ENCODE measurements at places on chromosomes 5 and 9.

GRCh38 chr5:110865400-110866094 is 126.7 kb downstream of the SLC25A46 start:
- DNase-seq: no peak

DNA sequence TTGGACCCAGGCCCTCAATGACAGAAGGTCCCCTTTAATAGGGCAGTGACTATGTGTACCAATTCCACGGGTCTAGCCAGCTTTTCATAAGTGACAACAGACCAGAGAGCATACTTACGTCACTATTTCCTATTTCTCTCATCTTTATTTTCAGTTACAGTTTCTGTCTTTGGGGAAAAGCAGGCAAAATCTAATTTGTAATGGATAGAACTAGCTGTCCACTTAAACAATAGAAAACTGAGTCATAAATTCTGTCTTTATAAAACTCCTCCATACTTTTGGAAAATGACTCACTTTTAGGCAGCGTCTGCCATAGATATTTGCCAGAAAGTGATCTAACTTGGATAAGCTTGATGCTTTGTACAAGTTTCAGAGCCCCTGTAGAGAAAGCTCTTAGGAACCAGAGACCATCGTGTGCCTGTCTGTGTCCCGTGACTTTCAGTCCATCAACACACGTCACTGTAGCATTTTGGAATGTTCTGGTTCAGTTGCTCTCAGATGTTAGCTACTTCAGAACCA is 101.9 kb downstream of the F2RL2 start:
- no peak for DNase-seq

DNA sequence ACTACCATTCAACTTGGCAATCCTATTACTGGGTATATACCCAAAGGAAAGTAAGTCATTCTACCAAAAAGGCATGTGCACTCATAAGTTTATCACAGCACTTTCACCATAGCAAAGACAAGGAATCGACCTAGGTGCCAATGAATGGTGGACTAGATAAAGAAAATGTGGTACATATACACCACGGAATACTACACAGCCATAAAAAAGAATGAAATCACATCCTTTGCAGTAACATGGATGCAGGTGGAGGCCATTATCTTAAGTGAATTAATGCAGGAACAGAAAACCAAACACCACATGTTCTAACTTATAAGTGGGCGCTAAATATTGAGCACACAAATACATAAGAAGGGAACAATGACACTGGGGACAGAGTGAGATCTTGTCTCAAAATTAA is 65.8 kb upstream of the SUB1 start:
- DNase-seq: no peak

DNA sequence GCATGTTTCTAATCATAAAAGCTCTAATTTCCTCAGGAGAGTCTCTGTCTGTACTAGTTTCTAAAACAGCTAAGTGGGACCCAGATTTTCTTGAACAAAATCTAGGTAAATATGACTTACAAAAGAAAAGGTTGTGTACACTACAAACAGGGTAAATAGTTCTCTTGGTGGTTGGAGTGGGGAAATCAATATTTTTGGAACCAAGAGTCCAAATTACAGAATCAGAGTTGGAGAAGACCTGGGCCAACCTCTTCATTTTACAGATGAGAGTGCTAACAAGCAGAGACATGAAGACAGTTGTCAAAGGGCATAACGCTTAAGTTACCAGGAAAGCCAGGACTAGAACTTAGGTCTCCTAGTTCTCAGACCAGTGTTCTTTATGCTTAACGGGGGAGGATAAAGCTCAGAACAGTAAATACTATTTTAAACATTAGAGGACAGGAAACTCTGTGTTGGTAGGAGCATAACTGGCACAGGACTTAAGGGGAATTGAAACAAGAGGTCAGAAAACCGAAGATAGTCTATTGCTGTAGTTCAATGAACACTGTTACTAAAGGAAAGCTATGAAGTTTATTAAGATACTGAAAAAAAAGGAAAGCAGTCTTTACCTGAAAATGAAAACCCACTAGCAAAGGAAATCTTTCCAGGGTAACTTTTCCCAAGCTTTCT is 9.3 kb upstream of the GOLGA1 start:
- no peak for DNase-seq

GRCh38 chr5:146112476-146112875 is 7.1 kb upstream of the PLAC8L1 start:
- no peak for DNase-seq

DNA sequence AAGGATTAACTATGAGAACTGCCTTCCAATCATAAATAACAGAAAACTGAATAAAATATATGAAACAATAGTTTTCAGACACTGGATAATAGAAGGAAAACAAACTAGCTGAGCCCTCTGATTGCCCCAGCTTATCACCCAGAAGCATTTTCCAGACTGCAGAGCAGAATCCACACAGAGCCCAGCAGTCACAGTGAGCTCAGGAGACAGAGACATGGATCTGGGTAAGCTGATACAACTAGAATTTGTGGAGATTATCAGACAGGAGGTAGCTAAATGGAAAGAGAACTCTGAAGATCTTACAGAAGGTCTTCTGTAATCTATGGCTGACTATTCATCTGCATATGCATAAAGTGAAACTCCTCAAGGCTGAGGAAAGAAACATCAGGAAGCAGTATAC is 128.8 kb downstream of the NR2F1-AS1 start:
- DNase-seq: no peak

DNA sequence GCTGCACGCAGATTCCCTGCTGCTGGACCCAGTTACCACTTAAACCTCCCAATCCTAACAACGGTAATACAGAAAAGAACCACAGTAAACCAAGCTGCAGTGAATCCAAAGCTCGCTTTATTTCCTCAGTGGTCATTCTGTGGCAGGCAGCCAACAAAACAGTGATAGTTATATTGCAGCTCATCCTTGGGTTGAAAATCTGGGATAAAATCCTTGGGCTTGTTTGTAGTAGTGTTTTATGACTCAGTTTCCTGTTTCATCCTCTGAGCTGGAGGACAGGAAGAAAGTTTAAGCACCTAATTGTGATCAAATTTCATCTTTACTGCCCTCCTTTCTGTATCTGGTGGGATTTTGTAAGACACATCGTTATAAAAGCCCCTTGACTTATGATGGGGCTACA is 31.4 kb downstream of the HMGCR start:
- DNase-seq: no peak

DNA sequence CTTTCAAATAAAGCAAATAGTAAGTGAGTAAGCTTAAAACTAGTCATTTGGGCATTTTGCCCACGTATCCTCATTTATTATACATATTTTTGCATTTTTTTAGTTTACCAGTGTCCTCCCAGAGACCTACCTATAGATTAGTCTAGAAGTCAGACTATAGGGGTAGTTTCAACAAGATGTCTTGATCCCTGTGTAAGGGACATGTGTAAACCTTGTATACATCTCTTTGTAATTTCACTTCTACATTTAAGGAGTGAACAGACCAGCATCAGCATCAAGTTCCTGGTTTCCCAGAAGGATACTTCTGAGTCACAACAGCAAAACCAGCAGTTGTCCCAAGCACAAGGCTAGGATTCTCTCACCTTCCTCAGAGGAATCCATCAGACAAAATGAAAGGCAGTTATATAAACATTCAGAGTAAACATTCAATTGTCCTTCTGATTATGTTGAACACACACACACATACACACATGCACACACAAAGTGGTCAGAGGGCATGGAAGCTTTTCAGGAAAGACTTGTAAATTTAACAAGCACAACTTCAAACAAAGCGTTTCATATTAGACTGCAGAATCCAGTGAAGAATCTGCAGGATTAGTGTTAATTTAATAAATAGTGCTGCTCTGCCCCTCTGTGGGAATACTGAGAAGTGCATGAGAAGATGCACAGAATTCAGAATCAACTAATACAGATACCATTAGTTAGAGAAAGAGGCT is 55.4 kb downstream of the HINT1 start:
- DNase-seq: no peak

DNA sequence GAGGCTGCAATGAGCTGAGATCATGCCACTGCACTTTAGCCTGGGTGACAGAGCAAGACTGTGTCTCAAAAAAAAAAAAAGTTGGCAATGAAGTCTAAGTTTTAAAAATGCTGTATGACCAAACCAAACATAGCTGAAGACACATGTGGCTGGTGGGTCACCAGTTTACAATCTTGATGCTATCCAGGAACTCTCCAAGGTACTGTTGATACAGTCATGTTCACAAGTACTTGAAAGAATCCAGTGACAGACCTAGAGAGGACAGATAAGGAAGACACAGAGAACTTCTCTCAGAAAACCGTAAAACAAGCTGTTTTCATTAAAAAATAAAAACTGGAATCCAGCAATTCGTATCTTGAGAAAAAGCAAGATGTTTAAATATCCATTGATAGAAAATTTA is 95.7 kb downstream of the ACTBL2 start:
- no peak for DNase-seq

GRCh38 chr9:128551657-128552152 is 682 bp upstream of the SPTAN1 start:
- no peak for DNase-seq

DNA sequence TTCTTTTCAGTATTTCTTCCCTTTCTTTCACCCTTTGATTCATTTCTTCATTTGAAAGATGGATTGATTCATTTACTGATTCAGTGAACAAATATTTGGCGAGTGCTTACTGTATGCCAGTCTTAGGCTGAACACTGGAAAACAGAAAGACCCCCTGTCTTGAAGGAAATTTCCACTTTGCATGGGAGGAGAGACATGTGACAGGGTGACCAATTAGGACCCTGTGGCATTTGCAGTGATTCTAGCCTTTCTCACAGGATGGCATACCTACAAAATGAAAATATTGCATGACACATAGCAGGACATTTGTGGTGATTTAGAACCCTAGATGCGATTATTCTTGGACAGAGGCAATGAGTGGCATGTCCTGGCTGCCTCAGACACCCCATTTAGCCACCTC is 407.2 kb upstream of the SGCD start:
- DNase-seq: no peak

GRCh38 chr5:177132136-177133095 is 1.2 kb upstream of the NSD1 start:
- no peak for DNase-seq

DNA sequence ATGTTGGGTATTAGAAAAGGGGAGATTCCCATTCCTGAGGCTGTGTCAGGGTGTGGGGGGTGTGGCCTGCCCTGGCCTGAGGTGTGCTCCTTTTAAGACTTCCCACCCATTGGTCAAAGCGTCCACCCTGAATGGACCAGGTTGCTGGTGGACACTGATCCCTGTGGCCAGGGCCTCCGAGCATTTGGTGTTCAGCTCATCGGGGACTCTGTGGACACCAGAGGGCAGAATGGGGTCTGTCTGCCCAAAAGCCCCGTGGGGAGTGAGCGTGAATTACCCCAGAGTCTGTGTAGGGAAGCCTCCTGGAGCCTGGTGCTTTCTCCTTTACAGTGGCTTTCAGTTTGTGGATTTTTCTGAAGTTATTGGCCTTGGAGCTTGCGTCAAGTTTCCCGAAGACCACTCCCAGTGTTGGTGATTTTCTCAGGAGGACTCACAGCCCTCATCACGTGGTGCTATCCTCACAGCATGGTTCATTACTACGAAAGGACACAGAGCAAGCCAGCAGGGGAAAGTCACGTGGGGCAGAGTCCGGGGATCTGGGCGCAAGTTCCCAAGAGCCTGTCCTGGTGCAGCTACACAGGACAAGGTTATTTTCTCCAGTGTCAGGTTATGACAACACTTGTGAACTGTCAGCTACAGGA is 55.5 kb downstream of the TENT4A start:
- DNase-seq: no peak

- DNase-seq: no peak
These were observed 5.2 kb downstream of the IER5L start for GRCh38 chr9:129172816-129173215.

DNA sequence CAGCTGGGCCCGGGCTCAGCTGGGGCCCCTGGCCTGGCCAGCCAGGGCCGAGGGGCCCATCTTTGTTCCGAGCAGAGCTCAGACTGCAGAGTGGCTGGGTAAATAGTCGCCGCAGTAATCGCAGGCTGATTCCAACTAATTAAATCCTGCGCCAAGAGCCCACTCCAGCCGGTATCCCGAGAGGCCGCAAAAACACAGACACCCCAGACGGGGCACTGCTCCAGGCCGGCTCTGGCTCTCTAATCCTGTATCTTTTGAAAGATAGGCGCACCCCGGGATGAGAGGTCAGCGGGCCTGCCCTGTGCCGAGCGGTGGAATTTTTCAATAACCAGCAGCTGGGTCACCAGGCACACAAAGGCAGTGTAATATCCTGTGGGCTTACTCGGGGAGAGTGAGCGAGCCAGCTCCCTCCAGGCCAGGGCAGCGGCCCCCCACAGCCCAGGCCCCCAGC is 57.7 kb downstream of the LMX1B start:
- DNase-seq: no peak

DNA sequence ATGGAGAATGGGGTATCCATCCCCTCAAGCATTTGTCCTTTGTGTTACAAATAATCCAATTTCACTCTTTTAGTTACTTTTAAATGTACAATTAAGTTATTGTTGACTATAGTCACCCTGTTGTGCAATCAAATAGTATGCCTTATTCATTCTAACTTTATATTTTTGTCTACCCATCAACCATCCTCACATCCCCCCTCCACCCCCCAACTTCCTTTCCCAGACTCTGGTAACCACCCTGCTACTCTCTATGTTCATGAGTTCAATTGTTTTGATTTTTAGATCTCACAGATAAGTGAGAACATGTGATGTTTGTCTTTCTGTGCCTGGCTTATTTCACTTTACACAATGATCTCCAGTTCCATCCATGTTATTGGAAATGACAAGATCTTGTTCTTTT is 15.4 kb upstream of the RANBP17 start:
- DNase-seq: no peak

- no peak for DNase-seq
These were observed 207.2 kb upstream of the RASEF start for GRCh38 chr9:83270116-83270515.

DNA sequence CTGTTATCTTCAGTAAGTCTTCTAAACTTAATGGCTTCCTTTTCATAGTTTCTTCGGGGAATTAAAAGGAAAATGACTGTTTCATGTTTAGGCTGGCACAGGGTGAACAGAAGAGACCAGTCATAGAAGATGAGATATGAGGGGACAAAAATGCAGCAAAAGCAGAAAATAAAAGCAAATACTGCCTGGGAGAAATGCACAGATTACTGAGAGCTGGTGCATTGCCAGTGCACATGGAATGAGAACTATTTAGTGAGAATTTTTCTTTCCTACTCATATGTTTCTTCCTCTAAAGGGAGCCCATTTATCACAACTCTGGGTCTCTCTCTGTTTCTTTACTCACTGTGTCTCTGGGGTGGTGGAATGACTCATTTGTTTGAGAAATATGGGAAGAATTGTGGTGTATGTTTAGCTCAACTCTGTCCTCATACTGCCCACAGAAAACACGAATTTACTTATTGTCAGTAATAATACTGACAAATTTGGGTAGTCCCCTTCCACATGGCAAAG is 25.9 kb upstream of the ANKRD55 start:
- no peak for DNase-seq

GRCh38 chr5:149046196-149046829 is 16.5 kb downstream of the SH3TC2 start:
- no peak for DNase-seq
